ENCODE measurements at places on chromosomes 12 and 14.

- DNase-seq, result no peak
These were observed 44.7 kb downstream of the PPP1R36 start for GRCh38 chr14:64594438-64594837.

- no peak for DNase-seq
These were observed 7.8 kb downstream of the PGF start for GRCh38 chr14:74947353-74948227.

- no peak for DNase-seq
These were observed 12.2 kb downstream of the LLPH start for GRCh38 chr12:66118240-66118891.

DNA sequence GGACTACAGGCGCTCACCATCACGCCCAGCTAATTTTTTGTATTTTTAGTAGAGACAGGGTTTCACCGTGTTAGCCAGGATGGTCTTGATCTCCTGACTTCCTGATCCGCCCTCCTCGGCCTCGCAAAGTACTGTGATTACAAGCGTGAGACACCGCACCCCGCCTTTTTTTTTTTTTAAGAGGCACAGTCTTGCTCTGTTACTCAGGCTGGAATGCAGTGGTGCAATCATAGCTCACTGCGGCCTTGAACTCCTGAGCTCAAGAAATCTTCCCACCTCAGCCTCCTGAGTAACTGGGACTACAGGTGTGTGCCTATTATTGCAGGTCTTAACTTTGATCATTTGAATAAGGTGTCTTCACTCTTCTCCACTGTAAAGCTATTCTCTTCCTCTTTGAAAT lies 5.3 kb upstream of the GLTP start:
- DNase-seq, result no peak

- DNase-seq, result no peak
These were observed 422.2 kb downstream of the APAF1 start for GRCh38 chr12:99067171-99067785.

GRCh38 chr12:95487024-95487423 lies 13.1 kb downstream of the METAP2 start:
- no peak for DNase-seq

DNA sequence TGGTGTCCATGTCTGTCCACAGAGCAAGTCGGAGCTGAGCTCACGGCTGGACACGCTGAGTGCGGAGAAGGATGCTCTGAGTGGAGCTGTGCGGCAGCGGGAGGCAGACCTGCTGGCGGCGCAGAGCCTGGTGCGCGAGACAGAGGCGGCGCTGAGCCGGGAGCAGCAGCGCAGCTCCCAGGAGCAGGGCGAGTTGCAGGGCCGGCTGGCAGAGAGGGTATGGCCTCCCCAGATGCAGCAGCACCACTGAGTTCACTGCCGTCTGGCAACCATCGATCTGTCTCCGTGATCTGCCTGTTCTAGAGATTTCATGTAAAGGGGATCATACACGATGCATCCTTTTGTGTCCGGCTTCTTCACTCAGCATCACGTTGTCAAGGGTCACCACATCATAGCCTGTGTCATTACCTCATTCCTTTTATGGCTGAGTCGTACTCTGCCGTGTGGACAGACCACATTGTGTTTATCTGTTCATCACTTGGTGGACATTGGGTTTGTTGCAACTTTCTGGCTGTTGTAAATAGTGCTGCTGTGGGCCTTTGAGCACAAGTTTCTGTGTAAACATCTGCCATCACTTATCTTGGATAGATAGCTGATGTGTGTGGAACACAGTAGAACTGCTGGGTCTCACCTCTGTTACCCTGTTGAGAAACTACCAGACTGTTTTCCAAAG lies 21.9 kb downstream of the HIP1R start:
- DNase-seq, result no peak

GRCh38 chr12:16579041-16579440 lies 26.9 kb downstream of the LMO3 start:
- DNase-seq, result no peak
